Tibial nerve (tissue), 4 donors: ENCODE measurements at places on chromosomes 7 and 10.

GRCh38 chr10:14306190-14306589 lies 24.5 kb downstream of the FRMD4A start:
- no peaks in the 10 kb centered on the region for H3K4me1 ChIP-seq
- H3K27ac ChIP-seq, result no peak overlapping the region

- no peaks in the 10 kb centered on the region for H3K4me1 ChIP-seq
- H3K4me3 ChIP-seq, result no peak overlapping the region
- H3K27ac ChIP-seq, result no peak overlapping the region
- H3K27me3 ChIP-seq, result no peaks in the 10 kb centered on the region
- DNase-seq, result no peak
Measured at GRCh38 chr10:109374215-109374614, 549.1 kb downstream of the XPNPEP1 start.

- H3K4me1 ChIP-seq, result no peaks in the 10 kb centered on the region
- no peak for DNase-seq
- H3K27me3 ChIP-seq, result no peaks in the 10 kb centered on the region
Measured at GRCh38 chr10:128421371-128422160, 295.3 kb upstream of the MKI67 start.

GRCh38 chr7:38453168-38453567 lies 178.0 kb downstream of the AMPH start:
- H3K4me1 ChIP-seq, result no peaks in the 10 kb centered on the region
- DNase-seq, result no peak
- H3K27me3 ChIP-seq, result no peaks in the 10 kb centered on the region
- no peak overlapping the region for H3K4me3 ChIP-seq

GRCh38 chr10:62769574-62770242 lies 34.8 kb upstream of the ADO start:
- DNase-seq, result no peak
- no peaks in the 10 kb centered on the region for H3K27me3 ChIP-seq
- H3K36me3 ChIP-seq, result no peaks in the 10 kb centered on the region
- no peak overlapping the region for H3K4me3 ChIP-seq
- H3K4me1 ChIP-seq, result no peaks in the 10 kb centered on the region

GRCh38 chr7:157384301-157384700 lies 47.5 kb downstream of the DNAJB6 start:
- H3K27me3 ChIP-seq, result no peaks in the 10 kb centered on the region
- no peaks in the 10 kb centered on the region for H3K4me1 ChIP-seq
- H3K36me3 ChIP-seq, result peaks cover 44% of the 10 kb centered on the region
- DNase-seq, result no peak

DNA sequence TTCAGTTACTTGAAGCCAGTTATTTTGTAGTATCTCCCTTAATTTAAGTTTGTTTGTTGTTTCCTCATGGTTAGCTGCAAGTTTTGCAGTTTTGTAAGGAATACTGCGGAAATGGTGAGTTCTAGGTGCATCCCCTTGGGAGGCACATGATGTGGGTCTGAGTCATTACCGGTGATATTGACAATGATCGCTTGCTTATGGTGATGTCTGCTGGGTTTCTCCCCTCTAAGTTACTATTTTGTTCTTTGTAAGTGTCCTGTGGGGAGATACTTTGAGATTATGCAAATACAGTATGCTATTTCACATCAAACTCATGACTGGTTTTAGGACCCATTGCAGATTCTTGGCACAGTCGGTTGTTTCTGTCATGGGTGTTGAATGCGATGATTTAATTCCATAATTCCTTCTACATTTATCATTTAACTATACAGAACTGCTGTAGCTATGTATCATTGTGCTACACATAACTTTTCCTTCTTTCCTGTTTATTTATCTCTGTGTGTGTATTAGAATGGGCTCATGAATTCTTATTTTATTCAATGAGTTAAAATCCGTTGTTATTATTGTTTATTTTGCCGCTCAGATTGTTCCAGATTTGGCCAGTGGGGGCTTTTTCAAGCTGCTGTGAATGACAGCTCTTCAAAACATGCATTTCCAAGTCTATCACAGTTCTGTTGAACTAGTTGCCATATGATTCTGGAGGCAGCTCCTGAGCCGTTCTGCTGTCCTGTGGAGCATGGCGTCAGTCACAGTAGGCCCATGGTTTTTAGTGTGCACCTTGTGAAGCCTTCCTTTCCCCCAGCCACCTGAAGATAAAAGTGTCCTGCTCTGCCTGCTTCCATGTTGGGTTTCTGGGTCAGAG lies 18.4 kb downstream of the TSPAN14 start:
- H3K4me1 ChIP-seq, result peaks cover 100% of the 10 kb centered on the region
- H3K27me3 ChIP-seq, result no peaks in the 10 kb centered on the region
- H3K4me3 ChIP-seq, result no peak overlapping the region
- H3K27ac ChIP-seq, result peak overlapping the region; percentile 46
- no peak for DNase-seq

DNA sequence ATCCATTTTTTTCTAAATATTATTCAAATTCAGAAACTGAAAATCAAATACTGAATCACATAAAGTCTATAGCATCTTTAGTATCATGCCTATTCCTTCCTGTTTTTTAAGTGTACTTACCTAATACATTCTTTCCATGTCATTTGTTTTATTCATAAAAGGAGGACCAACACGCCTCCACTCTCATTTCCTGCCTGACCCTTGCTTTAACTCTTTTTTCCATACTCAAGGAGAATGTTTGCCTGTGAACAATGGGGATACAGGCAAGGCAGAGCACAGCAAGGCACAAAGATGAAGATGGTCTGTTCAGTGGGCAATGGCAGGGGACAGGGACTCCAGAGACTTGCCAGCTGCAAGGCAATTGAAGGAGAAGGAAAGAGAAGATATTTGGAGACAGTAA lies 121.2 kb upstream of the FEZF1 start:
- DNase-seq, result no peak
- H3K27ac ChIP-seq, result no peak overlapping the region
- H3K36me3 ChIP-seq, result no peaks in the 10 kb centered on the region
- H3K27me3 ChIP-seq, result no peaks in the 10 kb centered on the region
- no peaks in the 10 kb centered on the region for H3K4me1 ChIP-seq

GRCh38 chr7:125547505-125547904 lies 617.9 kb upstream of the POT1 start:
- H3K27me3 ChIP-seq, result no peaks in the 10 kb centered on the region
- H3K36me3 ChIP-seq, result no peaks in the 10 kb centered on the region
- DNase-seq, result no peak
- H3K27ac ChIP-seq, result no peak overlapping the region
- H3K4me1 ChIP-seq, result no peaks in the 10 kb centered on the region

GRCh38 chr10:13690281-13690825 lies 103.6 kb downstream of the PRPF18 start:
- DNase-seq, result no peak
- no peaks in the 10 kb centered on the region for H3K27me3 ChIP-seq
- no peak overlapping the region for H3K4me3 ChIP-seq
- H3K27ac ChIP-seq, result no peak overlapping the region
- H3K36me3 ChIP-seq, result no peaks in the 10 kb centered on the region
- H3K4me1 ChIP-seq, result peaks cover 24% of the 10 kb centered on the region

DNA sequence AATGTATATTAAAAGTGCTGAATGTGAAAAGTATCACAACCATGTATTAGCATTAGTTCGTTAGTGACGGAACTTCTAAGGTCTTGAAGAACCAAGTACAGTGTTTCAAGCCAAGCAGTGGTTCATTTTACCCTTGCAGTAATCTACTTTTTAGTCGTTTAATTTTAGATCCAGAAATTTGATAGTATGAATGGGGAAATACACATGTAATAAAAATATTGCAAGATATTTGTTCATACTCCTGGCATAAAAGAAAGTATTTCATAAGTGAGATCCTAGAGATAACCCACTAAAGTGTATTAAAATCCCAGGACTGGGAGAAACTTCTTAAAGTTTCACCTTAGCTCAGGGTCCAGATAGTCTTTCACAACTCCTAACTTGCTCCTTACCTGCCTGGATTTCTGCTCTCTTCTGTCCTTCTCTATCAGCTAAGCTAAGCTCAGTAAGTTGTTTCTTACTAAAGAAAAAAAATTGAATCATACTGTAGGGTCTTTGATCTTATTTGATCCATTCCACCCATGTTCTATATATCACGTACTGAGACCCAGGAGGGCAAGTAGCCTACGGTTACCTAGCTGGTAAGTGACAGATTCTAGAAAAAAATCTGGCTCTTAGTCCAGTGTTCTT lies 1.5 kb downstream of the BCAP29 start:
- DNase-seq, result no peak
- no peak overlapping the region for H3K4me3 ChIP-seq
- no peaks in the 10 kb centered on the region for H3K36me3 ChIP-seq
- no peaks in the 10 kb centered on the region for H3K27me3 ChIP-seq

GRCh38 chr10:95422233-95422632 lies 131.4 kb upstream of the PDLIM1 start:
- H3K27ac ChIP-seq, result peak overlapping the region; percentile 92
- H3K36me3 ChIP-seq, result peaks cover 8% of the 10 kb centered on the region
- H3K27me3 ChIP-seq, result no peaks in the 10 kb centered on the region
- peaks cover 31% of the 10 kb centered on the region for H3K4me1 ChIP-seq

DNA sequence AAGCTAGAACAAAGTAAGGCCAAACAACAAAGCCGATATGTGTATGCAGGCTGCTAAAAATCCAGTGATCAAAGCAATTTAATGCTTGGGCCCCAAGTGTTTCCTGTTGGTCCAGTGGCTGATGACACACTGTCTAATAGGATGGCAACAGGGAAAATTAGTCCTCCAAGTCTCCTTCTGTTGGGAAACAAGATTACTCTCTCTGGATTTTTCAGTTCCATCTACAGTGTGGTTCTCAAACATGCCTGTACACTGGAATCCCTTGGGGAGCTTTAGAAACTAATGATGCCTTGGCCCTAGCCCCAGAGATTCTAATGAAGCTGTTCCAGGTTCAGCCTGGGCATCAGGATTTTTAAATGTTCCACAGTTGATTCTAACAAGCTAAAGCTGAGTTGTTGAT lies 198.7 kb downstream of the AHR start:
- no peak for DNase-seq
- peaks cover 55% of the 10 kb centered on the region for H3K4me1 ChIP-seq
- H3K36me3 ChIP-seq, result no peaks in the 10 kb centered on the region
- no peaks in the 10 kb centered on the region for H3K27me3 ChIP-seq
- peak overlapping the region; percentile 51 for H3K27ac ChIP-seq

DNA sequence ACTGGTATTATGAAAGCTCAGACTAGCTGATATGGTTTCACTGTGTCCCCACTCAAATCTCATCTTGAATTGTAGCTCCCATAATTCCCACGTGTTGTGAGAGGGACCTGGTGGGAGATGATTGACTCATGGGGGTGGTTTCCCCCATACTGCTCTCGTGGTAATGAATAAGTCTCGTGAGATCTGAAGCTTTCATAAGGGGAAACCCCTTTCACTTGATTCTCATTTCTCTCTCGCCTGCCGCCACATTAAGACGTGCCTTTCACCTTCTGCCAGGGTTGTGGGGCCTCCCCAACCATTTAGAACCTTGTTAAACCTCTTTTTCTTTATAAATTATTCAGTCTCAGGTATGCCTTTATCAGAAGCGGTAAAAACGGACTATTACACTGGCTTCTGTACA lies 40.3 kb downstream of the COL13A1 start:
- no peak overlapping the region for H3K27ac ChIP-seq
- H3K36me3 ChIP-seq, result no peaks in the 10 kb centered on the region
- no peak overlapping the region for H3K4me3 ChIP-seq
- H3K4me1 ChIP-seq, result no peaks in the 10 kb centered on the region
- no peaks in the 10 kb centered on the region for H3K27me3 ChIP-seq
- no peak for DNase-seq

DNA sequence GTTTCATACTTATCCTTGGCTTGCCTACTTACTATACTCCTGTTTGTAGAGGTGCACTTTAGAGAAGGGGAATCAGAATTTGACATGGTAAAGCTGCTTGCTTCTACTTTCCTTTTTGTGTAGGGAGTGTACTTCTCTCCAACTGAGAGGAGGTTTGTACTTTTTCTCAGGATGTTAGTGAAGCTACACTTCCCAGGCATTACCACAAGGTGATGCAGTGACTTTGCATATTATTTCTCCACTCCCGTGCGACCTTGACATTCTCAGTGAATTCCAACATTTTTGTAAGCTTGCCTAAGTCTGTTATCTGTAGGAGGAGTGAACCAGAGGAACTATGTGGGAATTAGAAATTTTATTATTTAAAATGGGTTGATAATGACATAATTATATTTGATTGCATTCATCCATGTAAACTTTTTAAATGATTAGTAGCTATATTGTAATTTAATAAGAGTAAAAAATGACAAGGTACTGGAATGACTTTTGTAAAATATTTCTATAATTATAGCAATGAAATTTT lies 5.2 kb downstream of the TAX1BP1 start:
- H3K27me3 ChIP-seq, result no peaks in the 10 kb centered on the region
- no peak for DNase-seq
- no peak overlapping the region for H3K4me3 ChIP-seq
- no peak overlapping the region for H3K27ac ChIP-seq

GRCh38 chr10:15804109-15804508 lies 56.2 kb downstream of the MINDY3 start:
- H3K27me3 ChIP-seq, result no peaks in the 10 kb centered on the region
- no peaks in the 10 kb centered on the region for H3K36me3 ChIP-seq
- H3K4me3 ChIP-seq, result no peak overlapping the region
- H3K4me1 ChIP-seq, result peaks cover 8% of the 10 kb centered on the region

- H3K4me3 ChIP-seq, result no peak overlapping the region
- DNase-seq, result no peak
- peaks cover 21% of the 10 kb centered on the region for H3K36me3 ChIP-seq
- H3K27ac ChIP-seq, result peak overlapping the region; percentile 92
Measured at GRCh38 chr7:100546926-100547800, 8.2 kb downstream of the AGFG2 start.

DNA sequence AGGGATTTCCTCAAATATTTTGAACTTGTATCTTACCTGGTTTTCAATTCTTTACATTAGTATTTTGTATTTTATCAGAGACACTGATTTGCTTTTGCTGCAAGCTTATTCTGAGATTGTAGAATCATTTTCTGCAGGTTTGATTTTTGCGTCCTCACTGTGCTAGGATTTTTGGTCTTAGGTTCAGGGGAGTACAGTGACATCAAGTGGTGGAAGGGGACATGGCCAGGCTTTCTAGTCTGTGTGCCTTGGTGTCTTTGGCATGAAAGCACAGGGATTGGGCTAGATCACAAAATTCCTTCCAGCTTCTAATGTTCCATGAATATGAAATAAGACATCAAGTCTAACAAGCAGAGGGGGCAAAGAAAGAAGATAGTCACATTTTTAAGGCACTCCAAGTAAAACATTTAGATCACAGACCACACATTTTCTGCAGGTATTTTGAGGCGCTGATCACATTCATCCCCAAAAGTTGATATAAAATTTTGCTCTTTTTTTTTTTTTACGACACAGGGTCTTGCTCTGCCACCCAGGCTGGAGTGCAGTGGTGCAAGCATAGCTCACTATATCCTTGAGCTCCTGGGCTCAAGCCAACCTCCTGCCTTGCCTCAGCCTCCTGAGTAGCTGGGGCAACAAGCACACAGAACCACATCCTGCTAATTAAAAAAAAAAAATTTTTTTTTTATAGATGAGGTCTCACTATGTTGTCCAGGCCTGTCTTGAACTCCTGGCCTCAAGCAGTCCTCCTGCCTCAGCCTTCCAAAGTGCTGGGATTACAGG lies 124.4 kb downstream of the PON1 start:
- DNase-seq, result no peak
- H3K4me3 ChIP-seq, result no peak overlapping the region
- H3K36me3 ChIP-seq, result no peaks in the 10 kb centered on the region
- no peaks in the 10 kb centered on the region for H3K27me3 ChIP-seq
- H3K4me1 ChIP-seq, result no peaks in the 10 kb centered on the region
